ENCODE measurements at places on chromosomes 2 and 18.

GRCh38 chr2:189521699-189522434 lies 58.7 kb downstream of the SLC40A1 start:
- DNase-seq, result no peak

DNA sequence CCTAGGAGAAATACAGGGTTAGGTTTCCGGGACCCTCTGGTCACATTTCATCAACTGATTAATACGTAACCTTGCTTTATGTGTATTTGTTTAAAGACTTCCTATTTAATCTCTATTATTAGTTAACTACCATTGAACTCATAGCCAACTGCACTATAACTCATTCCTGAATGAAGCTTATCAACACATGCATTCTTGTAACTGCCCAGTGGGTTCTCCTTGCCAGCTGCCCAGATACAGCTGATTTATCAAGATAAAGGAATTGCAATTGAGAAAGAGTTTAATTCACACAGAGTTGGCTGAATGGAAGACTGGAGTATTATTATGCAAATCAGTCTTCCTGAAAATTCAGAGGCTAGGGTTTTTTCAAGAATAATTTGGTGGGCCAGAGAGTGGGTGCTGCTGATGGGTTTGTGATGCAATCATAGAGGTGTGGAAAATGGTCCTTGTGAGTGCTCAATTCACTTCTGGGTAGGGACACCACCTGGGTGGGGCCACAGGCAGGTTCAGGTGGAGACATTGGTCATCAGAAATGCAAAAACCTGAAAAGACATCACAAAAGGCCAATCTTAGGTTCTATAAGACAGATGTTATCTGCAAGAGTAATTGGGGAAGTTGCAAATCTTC lies 21.1 kb upstream of the NOSTRIN start:
- no peak for DNase-seq

GRCh38 chr2:71538656-71539265 lies 85.4 kb downstream of the DYSF start:
- DNase-seq, result no peak

GRCh38 chr2:174612970-174613369 lies 15.4 kb upstream of the WIPF1 start:
- no peak for DNase-seq

GRCh38 chr2:171158036-171158789 lies 2.5 kb downstream of the TLK1 start:
- no peak for DNase-seq

GRCh38 chr18:73893880-73894279 lies 253.8 kb downstream of the FBXO15 start:
- no peak for DNase-seq

GRCh38 chr18:60053747-60054304 lies 154.0 kb downstream of the PMAIP1 start:
- no peak for DNase-seq

All from cortex of kidney (tissue), 1 donor.